ENCODE measurements at places on chromosomes 2 and 18.

GRCh38 chr2:105139556-105140239 lies 101.8 kb downstream of the MRPS9 start:
- DNase-seq: no peak

DNA sequence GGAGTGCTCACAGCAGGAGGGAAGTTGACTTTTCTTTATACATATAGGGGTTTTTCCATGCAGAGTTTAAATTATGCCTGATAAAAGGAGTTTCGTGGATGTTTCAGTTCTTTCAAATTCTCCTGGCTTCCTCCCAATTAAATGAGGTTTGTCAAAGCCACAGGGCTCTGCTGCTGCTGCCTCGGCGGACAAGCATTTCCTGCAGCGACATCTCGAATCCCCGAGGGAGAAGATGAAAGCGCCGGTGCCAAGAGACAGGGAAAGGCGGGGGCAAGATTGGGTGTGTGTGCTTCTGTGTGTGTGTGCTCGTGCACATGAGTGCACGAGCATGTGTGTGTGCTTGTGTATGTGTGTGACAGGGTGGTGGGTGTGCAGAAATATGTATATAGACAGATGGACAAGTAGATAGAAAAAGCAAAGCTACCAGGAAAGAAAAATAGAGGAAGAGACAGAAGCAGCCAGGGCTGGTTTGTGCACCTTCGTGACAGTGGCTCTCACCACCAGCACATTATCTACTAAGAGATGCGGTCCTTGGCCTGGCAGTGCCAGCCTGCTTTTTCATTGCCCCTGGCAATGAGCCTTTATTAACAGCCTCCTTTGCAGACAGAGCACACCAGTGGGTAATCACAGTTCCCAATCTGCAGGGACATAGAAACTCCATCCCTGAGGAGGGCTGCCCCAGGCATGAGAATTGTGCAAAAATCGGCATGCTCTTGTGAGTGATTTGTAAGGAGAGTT lies 76.2 kb downstream of the CDK15 start:
- no peak for DNase-seq

GRCh38 chr2:216590780-216591179 lies 42.4 kb upstream of the IGFBP2 start:
- no peak for DNase-seq

GRCh38 chr18:76593843-76594242 lies 98.8 kb upstream of the ZNF516 start:
- DNase-seq: no peak

- no peak for DNase-seq
Observed at GRCh38 chr2:126662621-126663020, 6.7 kb downstream of the GYPC start.

DNA sequence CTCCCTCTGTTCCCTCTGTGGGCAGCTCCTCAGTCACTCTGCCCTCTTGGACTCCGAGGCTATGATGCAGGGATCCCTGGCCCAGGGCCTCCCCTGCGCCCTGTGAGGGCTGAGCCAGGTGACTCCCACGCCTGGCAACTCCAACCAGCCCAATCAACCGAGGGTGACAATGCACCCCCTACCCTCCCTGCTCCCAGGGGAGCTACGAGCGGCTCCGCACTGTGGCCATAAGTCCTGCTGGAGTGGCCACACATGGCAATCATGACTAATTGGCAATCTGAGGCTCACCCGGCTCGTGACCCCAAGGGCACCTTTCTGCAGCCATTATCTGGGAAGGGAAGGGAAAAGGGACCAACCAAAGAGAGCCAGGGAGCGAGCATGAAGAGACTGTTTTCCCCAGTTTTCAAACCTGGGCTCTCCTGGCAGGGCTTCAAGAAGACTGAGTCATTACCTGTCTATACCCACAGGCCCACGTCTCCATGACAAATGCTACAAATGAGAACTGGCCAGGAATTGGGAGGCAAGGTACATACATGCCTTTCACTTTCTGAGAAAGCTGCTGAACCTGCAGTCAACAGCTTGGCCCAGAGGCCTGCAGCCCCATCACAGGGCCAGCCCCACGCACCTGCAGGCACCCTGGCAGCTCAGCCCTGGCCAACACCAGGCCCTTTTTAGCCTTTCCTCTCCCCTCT lies 45.1 kb downstream of the RPL31 start:
- no peak for DNase-seq

DNA sequence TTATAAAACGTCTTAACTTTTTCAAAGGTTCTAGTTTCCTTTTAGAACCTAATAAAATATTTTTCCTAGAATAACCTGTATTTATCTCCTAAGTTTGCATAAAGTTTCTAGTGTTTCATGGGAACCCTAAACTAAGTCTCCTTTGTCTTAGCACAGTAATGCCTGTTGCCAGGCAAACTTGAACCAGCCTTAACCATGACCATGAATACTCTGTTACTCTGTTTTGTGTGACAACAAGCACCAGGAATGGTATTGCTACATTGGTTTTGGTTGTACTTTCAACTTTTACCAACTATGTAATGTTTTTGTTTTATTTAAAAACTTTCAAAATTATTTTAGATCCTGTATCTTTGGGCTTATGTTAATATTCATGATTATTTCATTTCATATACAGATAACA lies 137.6 kb downstream of the CERS6 start:
- DNase-seq: no peak

- no peak for DNase-seq
Observed at GRCh38 chr2:215396595-215397313, 39.1 kb downstream of the FN1 start.

DNA sequence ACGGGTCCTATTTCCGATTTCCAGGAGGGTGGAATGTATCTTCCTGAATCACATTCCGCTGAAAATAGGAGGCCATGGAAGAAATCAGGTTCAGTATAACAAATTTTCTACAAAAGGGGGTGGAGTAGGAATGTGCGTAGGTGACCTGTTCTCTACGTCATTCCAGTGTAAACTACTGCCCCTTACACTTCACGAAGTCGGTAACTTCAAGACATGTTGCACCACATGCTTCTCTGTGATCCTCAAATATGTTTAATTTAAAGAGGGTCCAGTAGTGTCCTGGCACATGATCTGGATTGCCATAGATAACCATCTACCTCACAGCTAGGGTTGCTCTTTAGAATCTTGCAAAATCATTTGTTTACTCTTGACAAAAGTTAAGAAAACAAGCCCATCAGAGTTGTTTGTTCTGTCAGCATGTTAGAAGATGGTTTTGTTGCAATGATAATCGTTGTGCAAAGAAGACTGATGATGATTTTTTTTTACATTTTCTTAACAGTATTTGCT lies 7.5 kb upstream of the CPS1 start:
- DNase-seq: no peak

GRCh38 chr18:75115514-75115913 lies 93.4 kb downstream of the PTGR3 start:
- no peak for DNase-seq

- no peak for DNase-seq
Observed at GRCh38 chr2:205869439-205869838, 187.1 kb downstream of the NRP2 start.

DNA sequence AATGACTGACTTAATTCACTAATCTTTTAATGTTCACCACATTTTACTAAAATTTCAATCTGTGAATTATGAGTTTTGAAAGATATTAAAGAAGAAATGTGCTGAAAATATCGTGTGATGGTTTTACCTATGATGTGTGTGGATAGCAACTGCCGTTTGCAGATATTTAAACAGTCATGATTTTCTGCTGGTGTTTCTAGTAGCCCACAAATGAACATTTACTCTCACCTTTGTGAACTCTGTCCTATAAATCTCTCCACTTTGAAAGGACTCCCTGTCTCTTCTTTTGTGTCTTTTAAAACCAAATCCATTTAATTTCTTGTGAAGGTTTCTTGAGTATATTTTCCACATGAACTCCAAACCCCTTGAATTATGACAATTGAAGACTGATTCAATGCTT lies 771.2 kb upstream of the SALL3 start:
- no peak for DNase-seq

GRCh38 chr2:205702576-205702975 lies 20.3 kb downstream of the NRP2 start:
- no peak for DNase-seq

DNA sequence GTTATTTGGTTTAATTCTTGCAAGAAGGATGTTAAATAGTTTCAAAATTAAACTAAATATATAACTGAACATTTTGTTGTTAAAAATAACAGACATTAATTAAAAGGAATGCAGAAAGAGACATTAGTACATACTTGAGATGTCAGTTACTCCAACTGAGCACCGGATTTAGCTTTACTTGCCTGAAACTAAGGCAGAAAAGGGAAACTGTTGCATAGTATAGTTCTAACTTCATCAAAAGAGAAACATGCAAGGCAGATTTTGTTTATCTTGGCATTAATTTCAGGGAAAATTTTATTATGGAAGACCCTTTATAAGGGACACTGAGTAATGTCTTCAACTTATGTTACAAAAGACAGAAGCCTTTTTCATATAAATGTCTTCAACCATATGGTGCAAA lies 218.3 kb downstream of the STK39 start:
- DNase-seq: no peak

GRCh38 chr2:105778080-105778607 lies 33.4 kb downstream of the NCK2 start:
- no peak for DNase-seq

- no peak for DNase-seq
Observed at GRCh38 chr2:197054437-197054836, 127.9 kb upstream of the PGAP1 start.

DNA sequence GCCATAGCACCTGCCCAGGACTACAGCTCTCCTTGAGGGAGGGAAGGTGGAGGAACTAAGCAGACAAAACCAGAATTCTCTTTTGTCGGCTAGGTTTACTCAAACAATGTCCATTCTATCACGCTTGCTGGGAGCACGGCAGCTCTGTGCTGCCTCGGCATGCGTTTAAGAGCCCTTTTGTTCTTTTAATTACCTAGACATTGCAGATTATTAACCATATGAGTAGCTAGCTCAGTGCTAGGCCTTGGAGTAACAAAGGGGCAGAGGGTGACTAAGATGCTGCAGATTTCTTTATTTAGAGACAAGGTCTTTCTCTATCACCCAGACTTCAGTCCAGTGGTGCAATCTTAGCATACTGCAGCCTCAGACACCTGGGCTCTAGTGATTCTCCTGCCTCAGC lies 11.1 kb downstream of the MSGN1 start:
- DNase-seq: no peak

GRCh38 chr2:10903861-10904210 lies 7.9 kb upstream of the KCNF1 start:
- no peak for DNase-seq

GRCh38 chr2:236531996-236532395 lies 37.6 kb upstream of the ACKR3 start:
- no peak for DNase-seq

GRCh38 chr2:108970369-108970768 lies 18.7 kb downstream of the EDAR start:
- no peak for DNase-seq

DNA sequence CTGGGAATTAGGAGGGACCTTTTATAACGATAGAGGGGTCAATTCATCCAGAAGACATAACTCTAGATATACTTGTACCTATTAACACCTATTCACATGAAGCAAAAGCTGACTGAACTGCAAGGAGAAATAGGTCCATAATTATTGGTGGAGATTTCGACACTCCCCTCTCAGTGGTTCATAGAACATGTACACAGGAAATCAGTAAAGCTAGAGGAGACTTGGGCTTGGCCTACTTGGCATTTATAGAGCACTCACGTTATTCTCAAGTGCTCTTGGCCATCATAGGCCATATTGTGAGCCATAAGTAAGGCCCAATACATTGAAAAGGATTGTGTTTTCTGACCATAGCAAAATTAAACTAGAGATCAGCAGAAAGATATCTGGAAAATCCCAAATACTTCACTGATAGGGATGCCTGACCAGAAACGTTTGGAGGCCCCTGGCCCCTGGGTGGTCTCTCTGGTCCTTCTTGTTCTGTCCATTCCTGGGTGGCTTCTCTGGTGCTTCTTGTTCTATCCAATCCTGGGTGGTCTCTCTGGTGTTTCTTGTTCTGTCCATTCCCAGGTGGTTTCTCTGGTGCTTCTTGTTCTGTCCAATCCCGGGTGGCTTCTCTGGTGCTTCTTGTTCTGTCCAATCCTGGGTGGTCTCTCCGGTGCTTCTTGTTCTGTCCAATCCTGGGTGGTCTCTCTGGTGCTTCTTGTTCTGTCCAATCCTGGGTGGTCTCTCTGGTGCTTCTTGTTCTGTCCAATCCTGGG lies 49.0 kb downstream of the SNED1 start:
- no peak for DNase-seq

DNA sequence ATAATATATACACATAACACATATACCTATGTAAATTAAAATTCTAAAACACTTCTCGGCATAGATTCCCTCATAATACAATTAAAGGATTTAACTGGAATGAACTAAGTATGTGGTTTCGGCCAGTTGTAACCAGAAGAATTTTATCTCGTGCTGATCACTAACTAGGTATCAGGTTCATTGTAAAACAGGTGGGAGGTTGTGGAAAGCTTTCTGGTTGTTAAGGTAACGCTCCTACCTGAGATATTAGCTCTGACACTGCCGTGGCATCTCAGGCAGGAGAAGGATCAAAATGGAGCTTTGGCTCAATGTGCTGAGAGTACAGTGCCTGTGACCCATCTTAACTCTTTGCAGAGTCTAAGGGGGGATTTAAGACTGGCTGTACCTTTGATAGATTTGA lies 42.5 kb downstream of the SLC9A2 start:
- no peak for DNase-seq

DNA sequence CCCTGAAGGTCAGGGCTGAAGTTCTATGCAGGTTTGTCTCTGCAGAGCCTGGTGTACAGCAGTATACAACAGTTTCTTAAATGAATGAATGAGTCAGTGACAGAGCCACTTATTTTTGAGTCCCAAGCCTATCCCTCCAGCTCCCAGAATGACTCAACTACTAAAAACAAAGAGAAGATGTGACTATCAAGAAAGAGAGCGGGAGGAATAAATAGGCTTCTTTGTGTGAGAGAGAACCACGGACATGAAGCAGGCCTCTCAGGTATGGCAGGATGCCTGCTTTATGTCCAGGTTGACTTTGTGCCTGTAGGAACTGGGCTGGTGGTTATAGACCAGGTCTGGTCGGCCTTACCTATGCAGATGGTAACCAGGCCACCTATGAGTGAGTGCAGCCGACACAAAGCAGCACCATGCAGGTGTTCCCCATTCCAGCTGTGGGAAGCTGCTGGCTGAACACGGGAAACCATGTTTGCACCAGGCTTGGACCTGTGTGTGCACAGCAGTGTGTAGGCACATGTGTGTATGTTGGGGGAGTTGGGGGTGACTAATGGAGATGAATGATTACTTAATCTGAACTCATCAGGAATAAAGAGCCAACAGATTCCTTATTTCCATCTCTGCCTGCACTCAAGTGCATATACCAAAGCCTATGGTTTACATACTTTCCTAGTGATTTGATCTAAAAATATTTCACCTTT lies 171.0 kb downstream of the OSR1 start:
- no peak for DNase-seq

- no peak for DNase-seq
Observed at GRCh38 chr2:112690853-112691401, 29.9 kb upstream of the NT5DC4 start.
